ENCODE measurements at places on chromosomes 12 and 14. TPM values are rescaled to one million over a fixed set of nuclear protein-coding genes. Genes with fewer than 3 reads are reported as not detected.

GRCh38 chr12:63869656-63870055, 25.2 kb downstream of the SRGAP1 start:
- DNase-seq: no peak

GRCh38 chr12:57803319-57803893, 15.1 kb downstream of the AVIL start:
- DNase-seq: no peak

DNA sequence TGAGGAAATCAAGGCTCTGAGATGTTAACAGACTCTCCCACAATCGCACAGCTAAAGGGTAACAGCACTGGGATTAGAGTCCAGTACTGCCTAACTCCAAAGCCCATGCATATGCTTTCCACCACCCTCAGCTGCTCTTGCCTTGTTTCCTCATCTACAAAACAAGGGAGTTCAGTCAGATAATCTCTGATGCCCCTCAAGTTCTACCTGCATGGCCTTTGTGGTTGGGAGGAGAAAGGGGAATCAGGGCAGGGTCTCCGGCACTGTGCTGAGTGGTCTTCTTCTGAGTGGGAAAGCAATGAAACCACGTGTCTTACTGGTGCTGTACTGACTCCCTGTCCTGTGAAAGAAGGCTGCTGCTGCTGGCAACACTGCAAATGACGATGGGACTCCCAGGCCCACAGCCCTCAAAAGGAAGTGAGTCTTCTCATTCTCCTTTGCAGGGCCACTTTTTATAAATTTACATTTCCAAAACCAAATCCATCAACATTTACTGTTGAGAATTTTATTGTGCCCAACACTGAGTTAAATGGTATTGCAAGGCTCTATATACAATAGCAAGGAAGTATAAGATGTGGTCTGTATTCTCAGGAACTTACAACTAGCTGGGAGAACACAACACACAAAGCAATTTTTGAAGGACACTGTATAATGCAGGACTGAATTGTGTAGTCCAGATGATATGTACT, 19.7 kb upstream of the DUSP16 start:
- DNase-seq: no peak

GRCh38 chr12:132488127-132489077, 1.5 kb upstream of the FBRSL1 start:
- no peak for DNase-seq

GPR132 gene
- total RNA-seq: 9.1 TPM

DAO gene
- total RNA-seq: not detected

RNASE2 gene
- total RNA-seq: 1.5 TPM

Measured in vagina (tissue), 2 donors.